ENCODE measurements at places on chromosomes 12 and 14.
A peak's percentile ranks its signal among the peaks of the same experiment; 100 is the strongest.

DNA sequence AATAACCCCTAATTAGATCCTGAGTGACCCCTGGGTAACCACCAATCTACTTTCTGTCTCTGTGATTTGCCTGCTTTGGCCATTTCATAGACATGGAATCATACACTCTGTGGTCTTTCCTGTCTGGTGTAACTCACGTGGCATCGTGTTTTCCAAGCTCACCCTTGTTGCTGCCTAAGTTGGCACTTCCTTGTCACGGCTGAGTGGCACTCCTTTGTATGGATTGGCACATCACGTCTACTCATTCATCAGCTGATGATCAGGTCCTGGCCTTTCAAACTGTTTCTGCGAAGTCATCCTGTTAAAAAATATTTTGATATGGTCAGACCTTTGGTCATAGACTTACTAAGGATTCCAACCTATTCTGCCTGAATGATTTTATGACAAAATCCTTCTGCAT lies 87.7 kb downstream of the GLT1D1 start:
- DNase-seq, result no peak

DNA sequence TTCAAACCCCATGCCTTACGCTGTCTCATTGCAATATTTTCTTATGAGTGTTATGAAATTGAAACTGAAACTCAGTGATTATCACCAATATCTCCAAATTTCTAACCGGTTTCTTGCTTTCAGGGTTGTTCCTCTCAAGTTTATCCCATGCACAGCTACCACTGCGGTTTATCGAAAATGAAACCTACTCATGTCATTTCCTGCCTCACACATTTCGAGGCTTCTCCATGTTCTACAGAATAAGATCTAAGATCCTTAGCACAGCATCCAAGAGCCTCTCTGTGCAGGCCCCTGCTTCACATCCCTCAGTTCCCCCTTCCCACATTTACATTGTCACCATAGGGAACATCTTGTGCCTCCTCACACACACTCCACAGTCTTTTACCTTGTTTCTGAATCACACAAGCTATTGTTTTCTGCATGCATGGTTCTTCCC lies 45.5 kb upstream of the FAR2 start:
- DNase-seq, result no peak

DNA sequence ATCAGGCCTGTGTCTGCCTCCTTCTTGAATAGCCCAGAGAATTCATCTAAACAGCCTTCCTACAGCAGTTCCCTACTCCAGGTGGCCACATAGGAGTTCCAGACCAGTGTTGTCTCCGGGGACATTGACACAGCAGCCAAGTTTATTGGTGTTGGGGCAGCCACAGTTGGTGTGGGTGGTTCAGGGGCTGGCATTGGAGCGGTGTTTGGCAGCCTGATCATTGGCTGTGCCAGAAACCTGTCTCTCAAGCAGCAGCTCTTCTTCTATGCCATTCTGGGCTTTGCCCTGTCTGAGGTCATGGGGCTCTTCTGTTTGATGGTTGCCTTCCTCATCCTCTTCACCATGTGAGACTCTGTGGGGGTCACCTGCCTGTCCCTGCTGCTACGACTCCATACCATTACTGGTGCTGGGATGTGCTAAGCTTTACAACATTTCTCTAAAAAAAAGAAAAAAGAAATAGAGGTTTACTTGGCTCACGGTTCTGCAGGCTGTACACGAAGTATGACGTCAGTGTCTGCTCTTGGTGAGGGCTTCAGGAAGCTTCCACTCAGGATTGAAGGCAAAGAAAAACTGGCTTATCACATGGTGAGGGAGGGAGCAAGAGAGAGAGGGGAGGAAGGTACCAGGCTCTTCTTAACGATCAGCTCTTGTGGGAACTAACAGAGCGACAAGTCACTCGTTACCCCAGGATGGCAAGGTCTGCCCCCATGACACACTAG lies 57.5 kb downstream of the CHST11 start:
- no peak for DNase-seq

- no peak for DNase-seq
Measured at GRCh38 chr12:112018571-112019237, 5.5 kb downstream of the ERP29 start.

DNA sequence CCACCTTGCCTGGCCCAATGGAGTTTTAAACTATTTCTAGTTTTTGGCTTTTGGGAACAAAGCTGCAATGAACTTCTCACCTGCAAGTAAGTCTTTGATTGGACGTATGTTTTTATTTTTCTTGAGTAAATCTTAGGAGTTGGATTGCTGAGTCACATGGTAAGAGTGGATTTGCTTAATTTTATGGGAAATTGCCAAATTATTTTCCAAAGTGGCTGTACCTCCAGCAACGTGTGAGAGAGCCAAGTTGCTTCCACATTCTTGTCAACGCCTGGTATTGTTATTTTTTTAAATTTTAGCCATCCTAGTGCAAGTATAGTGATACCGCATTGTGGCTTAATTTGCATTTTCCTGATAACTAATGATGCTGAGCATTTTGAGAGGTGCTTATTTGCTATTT lies 136.6 kb downstream of the LMNTD1 start:
- DNase-seq, result no peak

DNA sequence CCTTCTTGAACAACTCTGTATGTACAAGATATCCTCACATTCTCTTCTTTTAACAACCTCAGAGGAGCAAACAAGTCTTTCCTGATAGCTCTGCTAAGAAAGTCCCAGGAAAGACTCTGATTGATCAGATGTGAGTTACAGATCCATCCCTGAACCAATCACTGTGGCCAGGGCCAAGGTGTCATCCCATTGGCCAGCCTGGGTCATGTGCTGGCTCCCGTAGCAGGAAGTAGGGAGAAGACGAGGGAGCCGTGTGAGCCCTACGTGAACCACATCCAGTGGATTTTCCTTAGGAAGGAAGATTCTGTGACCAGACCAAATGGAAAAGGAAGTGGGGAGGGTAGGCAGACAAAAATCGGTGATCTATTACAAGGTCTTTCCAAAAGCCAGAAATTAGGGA lies 5.6 kb downstream of the P2RX7 start:
- DNase-seq, result no peak

GRCh38 chr14:99524804-99525698 lies 43.8 kb downstream of the CCNK start:
- no peak for DNase-seq

DNA sequence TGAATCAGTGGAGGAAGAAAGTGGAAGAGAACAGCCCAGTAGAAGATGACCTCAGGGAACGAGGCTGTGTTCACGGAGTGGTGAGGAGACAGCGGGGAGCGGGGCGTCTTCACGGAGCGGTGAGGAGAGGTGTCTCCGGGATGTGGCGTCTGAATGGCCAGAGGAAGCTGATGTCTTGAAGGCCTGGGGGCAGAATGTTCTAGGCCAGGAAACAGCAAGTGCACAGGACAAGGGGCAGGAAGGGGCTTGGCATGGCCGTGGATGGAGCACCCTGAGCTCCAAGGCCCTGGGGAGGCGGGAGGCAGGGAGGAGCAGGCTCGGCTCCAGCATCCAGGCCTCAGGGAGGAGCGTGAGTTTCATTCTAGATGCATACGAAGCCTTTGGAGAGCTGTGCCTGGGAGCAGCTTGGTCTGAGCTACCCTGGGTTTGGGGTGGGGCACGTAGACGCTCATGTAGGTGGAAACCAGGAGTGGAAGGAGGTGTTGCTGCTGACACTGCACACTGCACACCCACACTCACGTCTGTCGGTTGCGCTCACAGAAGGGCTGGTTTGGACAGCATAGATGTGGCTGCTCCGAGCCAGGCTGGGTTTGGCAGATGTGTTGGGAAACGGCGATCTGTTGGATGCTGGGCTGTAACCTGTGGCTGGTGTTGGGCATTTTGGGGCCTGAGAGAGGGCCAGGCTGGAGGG lies 131.6 kb downstream of the ADGRD1 start:
- DNase-seq, result no peak

- no peak for DNase-seq
Measured at GRCh38 chr14:85575617-85575898, 45.6 kb downstream of the FLRT2 start.

- DNase-seq, result no peak
Measured at GRCh38 chr12:3455312-3455711, 35.7 kb upstream of the PRMT8 start.

DNA sequence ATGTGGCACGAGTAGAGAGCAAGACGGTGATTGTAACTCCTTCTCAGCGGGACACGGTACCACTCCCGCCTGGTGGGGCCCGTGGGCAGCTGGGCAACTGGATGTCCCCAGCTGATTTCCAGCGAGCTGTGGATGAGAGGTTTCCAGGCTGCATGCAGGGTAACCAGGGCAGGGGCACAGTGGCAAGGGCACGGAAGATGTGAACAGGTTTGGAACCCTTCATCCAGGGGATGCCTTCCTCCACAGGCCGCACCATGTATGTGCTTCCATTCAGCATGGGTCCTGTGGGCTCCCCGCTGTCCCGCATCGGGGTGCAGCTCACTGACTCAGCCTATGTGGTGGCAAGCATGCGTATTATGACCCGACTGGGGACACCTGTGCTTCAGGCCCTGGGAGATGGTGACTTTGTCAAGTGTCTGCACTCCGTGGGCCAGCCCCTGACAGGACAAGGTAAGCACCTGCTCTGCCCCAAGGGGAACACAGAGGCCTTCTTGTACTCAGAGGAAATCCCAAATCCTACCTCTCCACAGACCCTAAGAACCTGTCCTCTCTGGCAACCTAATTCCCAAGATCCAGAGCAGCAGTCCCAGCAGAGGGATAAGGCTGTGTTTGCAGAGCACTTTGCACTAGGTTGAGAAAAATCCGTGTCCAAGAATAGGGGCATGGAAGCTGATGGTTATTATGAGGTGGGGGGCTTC lies 4.3 kb downstream of the PCK2 start:
- DNase-seq, result no peak

GRCh38 chr12:13347241-13348043 lies 150.9 kb downstream of the EMP1 start:
- no peak for DNase-seq

- no peak for DNase-seq
Measured at GRCh38 chr14:65239938-65240296, 137.6 kb upstream of the MAX start.

DNA sequence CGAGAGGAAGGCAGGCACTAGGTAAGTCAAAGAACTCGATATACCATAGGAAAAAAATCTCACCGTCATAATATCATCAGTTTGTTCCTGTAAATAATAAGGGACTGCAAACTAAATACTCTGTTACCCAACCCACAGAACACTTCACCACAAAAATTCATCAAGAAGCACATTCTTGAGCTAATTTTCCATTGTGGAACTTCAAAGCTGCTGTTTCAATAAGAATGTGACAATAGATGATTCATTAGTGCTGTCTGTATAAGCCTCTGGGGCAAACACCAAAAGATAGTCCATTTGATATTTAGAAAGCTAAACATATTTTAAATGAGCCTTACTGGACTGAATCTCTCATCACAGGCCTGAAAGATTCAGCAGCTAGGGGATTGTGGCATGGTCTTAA lies 219.4 kb downstream of the KSR2 start:
- no peak for DNase-seq

DNA sequence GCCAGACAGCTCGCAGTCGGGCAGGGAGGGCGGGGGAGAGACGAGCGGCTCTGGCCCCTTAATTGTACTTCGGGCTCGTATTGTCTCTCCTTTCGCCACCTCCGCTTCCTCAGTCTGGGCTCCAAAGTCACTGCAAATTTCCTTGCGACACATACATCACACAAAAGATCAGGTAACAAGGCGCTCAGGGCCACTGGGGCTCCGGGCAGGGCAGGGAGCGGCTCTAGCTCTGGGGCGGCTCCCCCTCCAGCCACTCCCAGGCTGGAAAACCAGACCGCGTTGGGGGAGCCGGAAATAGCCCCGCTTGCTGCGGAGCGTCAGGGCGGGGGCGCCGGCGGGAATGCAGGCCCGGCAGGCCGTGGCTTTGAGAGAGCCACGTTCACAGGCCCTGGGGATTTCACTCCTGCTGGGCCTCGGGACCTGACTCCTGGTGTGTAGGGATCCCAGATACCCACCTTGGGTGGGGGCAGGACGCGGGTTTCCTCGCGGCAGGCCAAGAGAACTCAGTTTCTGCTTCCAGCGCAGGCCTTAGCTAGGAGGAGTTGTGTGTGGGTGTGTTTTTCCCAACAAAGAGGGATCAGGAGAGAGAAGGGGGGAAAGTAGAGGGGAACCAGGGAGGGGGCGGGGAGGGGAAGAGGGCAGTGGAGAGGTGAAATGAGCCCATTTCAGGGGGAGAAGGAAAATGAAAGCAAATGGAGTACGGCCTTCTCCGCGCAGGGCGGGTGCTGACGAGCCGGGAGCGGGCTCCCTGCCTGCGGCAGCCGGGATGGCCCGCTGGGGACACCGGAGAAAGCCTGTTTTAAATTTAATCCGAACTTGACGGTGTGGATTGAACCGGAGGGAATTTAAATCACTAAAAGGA lies 4.4 kb upstream of the HOXC9 start:
- DNase-seq, result peak; percentile 43

DNA sequence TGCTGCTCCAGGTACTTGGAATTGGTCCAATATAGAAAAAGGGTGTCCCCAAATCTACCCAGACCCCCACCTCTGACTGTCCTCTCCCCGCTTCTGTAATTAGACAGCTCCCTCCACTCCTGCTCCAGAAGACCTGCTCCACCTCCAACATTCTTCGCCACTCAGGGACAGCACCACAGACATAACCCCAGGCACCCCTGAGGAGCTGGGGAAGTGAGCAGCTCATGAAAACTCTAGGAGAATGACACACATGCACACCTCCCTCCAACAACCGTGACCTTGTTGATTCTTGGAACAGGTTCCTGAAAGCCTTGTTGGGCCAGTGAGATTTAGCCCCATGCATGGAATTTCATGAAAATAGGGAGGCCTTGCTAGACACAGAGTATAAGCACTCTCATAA lies 8.2 kb downstream of the KRT4 start:
- no peak for DNase-seq

DNA sequence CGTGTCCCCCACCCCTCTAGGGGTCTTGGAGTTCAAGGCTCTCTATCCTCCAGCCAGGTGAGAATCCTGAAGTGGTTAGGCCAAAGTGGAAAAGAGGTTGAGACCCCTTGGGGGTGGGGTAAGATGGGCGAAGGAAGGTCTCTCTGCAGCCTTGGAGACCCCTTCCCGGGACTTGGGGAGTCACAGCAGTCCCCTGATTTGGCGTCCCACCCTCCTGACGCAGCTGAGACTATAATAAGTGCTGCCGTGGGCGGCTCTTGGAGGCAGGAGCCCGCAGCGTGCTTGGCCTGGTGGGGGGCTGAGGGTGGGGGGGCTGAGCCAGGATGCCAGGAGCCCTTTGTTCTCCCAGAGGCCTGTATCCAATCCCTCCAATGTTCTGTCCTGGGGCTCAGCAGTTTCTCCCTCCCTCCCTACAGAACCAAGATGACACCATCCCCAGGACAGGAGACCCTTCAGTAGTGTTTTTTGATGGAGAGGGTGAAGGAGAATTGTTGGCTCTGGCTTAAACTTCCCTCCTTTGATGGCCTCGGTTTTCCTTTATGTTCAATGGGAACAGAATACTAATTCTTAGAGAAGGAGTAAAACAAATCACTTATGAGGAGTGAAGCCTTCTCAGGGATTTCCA lies 1.5 kb upstream of the AGAP2 start:
- DNase-seq, result no peak

- no peak for DNase-seq
Measured at GRCh38 chr12:112517730-112518364, 99.1 kb downstream of the PTPN11 start.

- no peak for DNase-seq
Measured at GRCh38 chr14:105326891-105327694, 12.5 kb downstream of the PACS2 start.

All from NCI-H1105 (cell line).